ENCODE measurements at places on chromosomes 13 and 19. TPM values are rescaled to one million over a fixed set of nuclear protein-coding genes. Genes with fewer than 3 reads are reported as not detected.

The ZNF471 gene
- 6.5 TPM for total RNA-seq

The NHLRC3 gene
- 32.4 TPM for total RNA-seq

The TMEM59L gene
- total RNA-seq = not detected

The SHD gene
- 0.41 TPM for total RNA-seq

DNA sequence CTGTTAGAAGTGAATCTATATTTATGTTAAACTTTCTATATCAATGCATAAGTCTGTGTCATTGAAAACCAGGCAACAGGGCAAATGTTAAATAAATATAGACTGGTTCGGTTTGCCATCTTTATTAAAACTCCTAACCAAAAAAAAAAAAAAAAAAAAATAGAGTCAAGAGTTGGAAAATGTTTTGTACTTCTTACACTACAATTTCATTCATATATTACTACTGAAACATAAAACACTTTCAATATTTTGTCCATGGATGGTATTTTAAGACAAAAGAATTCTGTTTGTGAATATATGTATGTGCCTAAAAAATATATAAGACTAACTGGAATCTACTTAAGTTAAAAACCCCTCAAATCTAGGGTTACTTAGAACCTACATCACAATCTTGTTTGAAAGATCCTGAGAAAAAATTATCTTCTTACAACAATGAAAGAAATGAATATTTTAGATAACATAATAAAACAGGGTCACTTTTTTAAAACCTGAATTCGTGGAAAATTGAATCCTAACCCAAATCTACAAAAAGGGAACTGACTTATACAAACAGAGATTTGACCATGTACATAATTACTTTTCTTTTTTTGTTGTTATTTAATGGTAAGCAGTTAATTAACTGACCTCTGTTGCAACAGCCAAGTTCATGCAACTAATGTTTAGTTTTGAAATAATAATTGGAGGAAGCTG lies 5.1 kb downstream of the DACH1 start:
- peak overlapping the region; percentile 79 for H3K27ac ChIP-seq
- no peaks in the 10 kb centered on the region for H3K4me1 ChIP-seq
- no peak for DNase-seq
- H3K4me3 ChIP-seq = no peak overlapping the region

DNA sequence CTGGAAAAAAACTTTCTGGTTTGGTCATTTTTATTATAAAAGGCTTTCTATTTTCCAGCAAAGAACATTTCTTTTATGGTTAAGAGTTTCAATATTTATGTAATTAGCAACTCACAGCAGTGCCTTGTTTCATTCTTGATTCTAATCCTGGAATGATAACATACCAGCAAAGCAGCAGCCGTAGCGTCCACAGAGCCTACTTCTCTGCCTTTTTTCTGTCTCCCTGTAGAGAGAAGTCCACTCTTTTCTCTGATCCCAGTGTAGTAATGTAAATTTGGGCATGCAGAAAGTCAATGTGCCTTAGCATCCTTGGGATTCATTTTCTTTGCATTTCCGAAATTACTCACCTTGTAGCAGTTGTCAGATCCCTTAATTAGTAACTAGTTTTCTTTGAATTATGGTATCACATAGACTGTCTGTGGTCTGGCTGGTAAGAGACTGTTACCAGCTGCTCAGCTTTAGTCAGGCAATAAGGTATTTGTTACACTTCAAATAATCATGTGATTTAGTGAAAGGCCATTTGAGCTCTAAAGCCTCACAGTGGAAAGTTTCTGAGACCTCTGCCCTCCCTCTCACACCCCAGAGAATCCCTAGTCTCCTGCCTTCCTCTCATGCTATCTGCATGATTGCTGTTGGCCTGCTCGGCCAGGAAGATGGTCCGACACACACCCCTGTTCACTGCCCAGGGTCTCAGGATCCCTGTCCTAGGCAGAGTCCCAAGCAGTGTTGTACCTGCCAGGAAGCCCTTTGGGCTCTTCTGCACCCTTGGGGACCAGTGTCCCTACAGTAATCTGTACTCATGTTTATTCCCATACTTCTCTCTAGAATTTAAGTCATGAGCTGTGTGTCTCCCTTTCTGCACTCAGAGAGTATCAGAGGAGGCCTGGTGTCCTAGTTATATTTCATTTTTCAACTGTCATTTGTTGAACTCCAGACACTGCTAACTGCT lies 86.3 kb downstream of the LRCH1 start:
- no peak overlapping the region for H3K4me3 ChIP-seq
- H3K36me3 ChIP-seq = no peaks in the 10 kb centered on the region
- peak overlapping the region; percentile 72 for H3K27ac ChIP-seq
- no peaks in the 10 kb centered on the region for H3K27me3 ChIP-seq
- peaks cover 7% of the 10 kb centered on the region for H3K4me1 ChIP-seq

DNA sequence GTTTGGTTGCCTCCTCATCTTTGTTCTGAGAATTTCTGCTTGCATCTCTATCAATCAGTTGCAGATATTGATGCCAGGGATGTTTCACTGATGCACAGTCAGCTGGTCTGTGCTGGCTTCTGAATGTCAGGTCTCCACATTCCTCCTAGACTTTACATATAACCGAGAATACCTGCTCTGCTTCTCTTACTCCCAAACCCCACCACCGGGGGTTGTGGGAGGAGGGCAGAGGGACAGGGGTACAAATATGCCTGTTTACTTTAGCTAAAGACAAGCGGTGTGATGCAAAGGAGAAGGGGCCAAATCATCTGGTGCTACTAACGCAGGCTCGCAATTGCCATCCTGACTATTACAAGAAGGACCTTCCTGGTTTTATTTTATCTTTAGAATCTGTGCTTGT lies 17.4 kb upstream of the KLHL1 start:
- no peaks in the 10 kb centered on the region for H3K27me3 ChIP-seq
- no peak overlapping the region for H3K27ac ChIP-seq
- H3K4me1 ChIP-seq = no peaks in the 10 kb centered on the region
- no peaks in the 10 kb centered on the region for H3K36me3 ChIP-seq
- DNase-seq = no peak

GRCh38 chr13:32125221-32125689 lies 93.7 kb downstream of the FRY start:
- no peak for DNase-seq
- H3K36me3 ChIP-seq = no peaks in the 10 kb centered on the region
- H3K4me3 ChIP-seq = no peak overlapping the region
- no peaks in the 10 kb centered on the region for H3K4me1 ChIP-seq

- no peak overlapping the region for H3K27ac ChIP-seq
- DNase-seq = no peak
- H3K36me3 ChIP-seq = no peaks in the 10 kb centered on the region
- no peaks in the 10 kb centered on the region for H3K27me3 ChIP-seq
- no peak overlapping the region for H3K4me3 ChIP-seq
These were observed 8.4 kb downstream of the SPRYD7 start for GRCh38 chr13:49927755-49928154.

- no peak for DNase-seq
These were observed 869 bp downstream of the GFY start for GRCh38 chr19:49425922-49426592.

DNA sequence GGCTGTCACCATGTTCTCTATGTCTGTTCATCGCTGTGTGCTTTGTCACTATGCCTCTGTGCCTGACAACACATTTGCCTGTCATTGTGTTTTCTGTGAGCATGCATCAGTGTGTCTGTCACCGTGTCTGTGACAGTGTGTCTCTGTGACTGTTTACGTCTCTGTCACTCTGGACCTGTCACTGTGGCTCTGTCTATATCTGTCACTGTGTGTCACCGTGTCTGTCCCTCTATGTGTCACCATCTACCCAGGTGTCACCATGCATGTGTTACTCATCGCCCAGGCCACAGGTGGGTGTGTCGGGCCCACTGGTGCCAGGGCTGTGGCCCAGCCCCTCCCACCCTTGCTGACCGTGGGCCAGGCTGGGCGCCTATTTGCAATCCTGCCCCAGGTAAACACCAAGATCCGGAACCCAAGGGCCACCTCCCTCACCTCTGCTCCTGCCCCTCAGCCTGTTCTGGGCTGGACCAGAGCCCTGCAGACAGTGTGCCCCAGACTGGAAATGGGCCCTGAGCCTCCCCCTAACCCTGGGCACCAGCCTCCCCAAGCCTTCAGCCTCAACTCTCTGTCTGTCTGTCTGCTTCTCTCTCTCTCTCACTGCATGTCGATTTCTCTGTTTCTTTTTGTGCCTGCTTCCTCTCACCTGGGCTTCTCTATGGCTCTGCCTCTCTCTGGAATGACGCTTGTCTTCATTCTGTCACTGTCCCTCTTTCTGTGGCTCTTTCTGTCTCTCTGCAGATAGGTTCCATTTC lies 7.7 kb downstream of the IRF2BP1 start:
- no peaks in the 10 kb centered on the region for H3K27me3 ChIP-seq
- no peak for DNase-seq
- H3K4me1 ChIP-seq = peaks cover 7% of the 10 kb centered on the region
- no peak overlapping the region for H3K27ac ChIP-seq

Measured in uterus (tissue), 4 donors.